Right renal pelvis (tissue), 4 donors: ENCODE measurements at places on chromosomes 3 and 15.

GRCh38 chr15:90266485-90266884 lies 1.0 kb downstream of the NGRN start:
- no peak for DNase-seq

GRCh38 chr3:59731943-59732342 lies 682.1 kb upstream of the CFAP20DC start:
- DNase-seq: no peak

DNA sequence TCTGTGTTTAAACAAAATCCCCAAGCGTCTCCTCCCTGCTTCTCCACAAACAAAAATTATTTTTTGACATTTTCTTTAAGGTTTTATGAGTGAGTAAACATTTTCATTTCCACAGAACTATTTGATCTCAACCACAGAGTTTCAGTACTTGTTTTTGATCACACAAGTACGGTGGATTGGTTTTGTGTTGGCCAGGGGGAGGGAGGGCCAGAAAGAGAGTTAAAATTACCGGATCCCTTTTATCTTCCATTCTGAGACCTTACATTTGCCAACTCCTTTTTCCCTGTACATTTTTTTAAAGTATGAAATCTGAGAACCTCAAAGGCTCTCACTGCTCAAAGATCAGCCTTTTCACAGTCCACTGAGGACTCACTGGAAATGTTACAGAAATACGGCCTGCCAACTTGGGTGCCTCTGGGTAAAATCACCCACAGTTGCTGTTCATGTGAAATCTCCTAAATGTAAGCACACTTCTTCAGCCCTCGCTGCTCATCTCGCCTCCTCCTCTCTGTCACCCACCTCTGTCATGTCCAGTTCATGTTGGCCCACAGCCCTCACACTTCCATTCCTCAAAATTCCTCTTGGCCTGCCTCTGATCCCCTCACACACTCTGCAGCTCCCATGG lies 1.7 kb downstream of the HOMER2 start:
- no peak for DNase-seq

DNA sequence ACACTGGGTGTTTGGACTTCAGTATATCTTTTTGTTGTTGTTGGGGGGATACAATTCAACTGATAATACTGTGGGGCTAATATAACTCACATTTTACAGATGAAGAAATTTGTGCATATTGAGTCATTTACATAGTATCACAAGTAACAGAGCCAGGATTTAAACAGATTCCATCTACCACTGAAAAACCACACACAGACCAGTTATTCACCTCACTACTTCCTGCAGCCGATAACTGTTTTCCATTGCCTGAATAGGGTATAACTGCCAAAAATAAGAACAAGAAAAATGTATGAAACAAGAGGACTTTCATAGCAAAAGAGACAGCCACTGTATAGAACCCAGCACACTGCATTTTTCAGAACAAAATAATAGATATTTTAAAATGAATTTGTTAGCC lies 215.8 kb upstream of the CNTN6 start:
- no peak for DNase-seq

GRCh38 chr3:33658621-33658990 lies 59.4 kb downstream of the CLASP2 start:
- no peak for DNase-seq
